ENCODE measurements at places on chromosomes 2 and 18. TPM values are rescaled to one million over a fixed set of nuclear protein-coding genes. Genes with fewer than 3 reads are reported as not detected.
A peak's percentile ranks its signal among the peaks of the same experiment; 100 is the strongest.

DNA sequence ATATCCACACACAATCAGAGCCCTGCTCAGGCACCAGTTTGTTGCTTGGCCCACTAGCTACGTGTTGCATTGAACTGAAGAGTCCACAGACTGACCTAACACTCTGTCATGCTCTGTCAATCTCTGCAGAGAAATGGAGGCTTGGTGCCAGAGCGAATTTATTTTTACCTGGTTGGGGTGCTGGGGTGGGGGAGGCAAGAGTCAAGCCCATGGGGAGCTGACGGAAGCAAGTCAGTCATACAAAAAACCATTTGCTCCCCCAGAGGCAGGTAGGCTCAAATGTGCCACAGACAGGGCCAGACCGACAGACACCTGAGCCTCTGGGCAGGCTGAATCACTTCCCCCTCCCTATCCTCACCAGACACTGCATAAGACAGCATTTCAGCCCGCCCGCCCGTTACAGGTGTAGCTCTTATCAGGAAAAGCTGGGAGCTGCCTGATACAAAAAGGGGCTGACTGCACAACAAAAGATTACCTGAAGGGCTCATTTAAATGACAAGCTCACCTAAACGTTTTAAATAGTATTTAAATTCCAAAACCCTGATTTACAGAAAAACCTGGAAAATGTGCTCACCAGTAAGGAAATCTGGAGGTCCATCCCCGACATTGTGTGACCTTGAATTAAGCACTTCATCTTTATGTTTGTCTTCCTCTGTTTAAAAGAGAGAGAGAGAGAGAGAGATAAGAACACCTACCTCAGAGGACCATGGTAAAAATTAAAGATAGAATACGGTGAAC is 2.1 kb upstream of the PCBP1 start:
- H3K36me3 ChIP-seq = peaks cover 11% of the 10 kb centered on the region
- DNase-seq = no peak
- no peaks in the 10 kb centered on the region for H3K27me3 ChIP-seq
- H3K4me1 ChIP-seq = peaks cover 25% of the 10 kb centered on the region

The AFF3 gene
- 0.76 TPM for total RNA-seq

DNA sequence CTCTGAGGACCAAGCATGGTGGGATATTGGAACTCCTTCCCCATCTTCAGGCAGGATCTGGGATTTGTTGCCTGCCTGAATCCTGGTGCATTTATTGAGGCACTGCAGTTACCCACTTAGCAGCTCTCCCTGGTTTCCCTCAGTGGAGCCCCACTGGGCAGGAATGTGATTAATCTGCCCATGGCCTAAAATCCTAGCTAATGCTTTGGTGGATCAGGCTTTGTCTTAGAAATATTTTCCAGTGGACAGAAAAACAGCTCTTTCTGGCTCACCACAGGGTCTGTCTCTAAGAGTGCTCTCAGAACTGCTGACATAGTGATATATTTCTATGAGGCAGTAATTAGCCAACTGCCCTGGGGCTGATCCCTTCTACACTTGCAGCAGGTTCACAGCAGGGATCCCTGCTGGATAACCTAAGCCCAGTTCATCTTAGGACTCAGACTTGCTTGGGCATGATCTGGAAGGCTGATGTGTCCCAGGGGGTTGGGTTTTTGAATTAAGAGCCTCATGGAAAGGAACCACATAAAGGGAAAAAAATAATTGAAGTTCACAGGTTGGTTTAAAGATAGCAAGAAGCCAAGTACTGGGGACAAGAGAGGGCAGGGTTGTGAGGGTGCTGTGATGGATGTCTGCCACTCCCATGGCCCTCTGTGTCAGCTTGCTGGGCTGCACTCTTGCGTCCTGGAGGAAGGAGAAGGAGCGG is 44.3 kb upstream of the ZDBF2 start:
- DNase-seq = peak; percentile 32
- no peaks in the 10 kb centered on the region for H3K36me3 ChIP-seq
- no peak overlapping the region for H3K27ac ChIP-seq

GRCh38 chr2:168998609-168999211 is 32.4 kb downstream of the ABCB11 start:
- H3K4me1 ChIP-seq = no peaks in the 10 kb centered on the region
- no peak for DNase-seq
- no peaks in the 10 kb centered on the region for H3K36me3 ChIP-seq
- no peak overlapping the region for H3K27ac ChIP-seq
- no peak overlapping the region for H3K4me3 ChIP-seq

The SLC4A3 gene
- 0.54 TPM for total RNA-seq
